ENCODE measurements at places on chromosomes 5 and 9.

GRCh38 chr5:5512543-5512942 lies 90.1 kb downstream of the ICE1 start:
- no peak for DNase-seq

DNA sequence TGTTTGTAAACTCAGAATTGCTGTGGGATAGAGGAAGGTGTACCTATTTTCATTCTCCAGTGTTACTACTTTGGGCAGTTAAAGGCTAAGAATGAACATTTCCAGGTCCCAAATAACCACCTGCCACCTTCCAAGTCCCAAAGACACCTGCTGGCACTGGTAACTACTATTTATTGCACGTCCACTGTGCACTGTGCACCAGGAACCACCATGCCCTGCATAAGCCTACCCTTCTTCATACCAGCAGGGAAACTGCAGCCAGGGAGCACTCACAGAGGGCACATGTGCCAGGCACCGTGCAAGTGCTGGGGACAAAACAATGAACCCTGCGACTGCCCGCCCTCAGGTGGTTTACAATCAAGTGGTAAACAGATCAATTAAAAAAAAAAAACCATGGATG lies 34.9 kb downstream of the RAPGEF1 start:
- DNase-seq = no peak

- DNase-seq = no peak
These were observed 14.8 kb downstream of the BARHL1 start for GRCh38 chr9:132597073-132597775.

GRCh38 chr9:128389395-128390149 lies 18.4 kb downstream of the URM1 start:
- no peak for DNase-seq

GRCh38 chr5:6434731-6435130 lies 13.9 kb upstream of the UBE2QL1 start:
- no peak for DNase-seq

GRCh38 chr5:167985373-167985772 lies 306.1 kb upstream of the WWC1 start:
- no peak for DNase-seq

GRCh38 chr5:157593052-157593757 lies 17.6 kb upstream of the ADAM19 start:
- no peak for DNase-seq

GRCh38 chr9:109428854-109429253 lies 69.3 kb downstream of the PTPN3 start:
- no peak for DNase-seq

DNA sequence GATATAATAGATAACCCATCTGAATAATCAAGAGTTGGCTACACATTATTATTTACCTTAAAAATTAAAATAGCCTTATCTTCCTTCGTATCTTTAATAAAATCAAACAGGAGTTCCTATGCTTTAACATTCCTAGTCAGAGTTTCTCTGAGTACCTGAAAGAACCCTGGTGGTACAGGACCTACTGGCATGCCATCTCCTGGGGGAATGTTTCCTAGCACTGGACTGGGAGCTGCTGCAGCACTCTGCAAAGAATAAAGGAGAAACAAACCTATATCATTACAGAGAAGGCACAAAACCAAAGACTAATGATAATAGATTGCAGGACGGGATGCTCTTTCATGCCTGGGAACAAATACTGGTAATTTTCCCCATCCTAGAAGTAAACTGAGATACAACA lies 119.5 kb upstream of the ACOT12 start:
- DNase-seq = no peak

DNA sequence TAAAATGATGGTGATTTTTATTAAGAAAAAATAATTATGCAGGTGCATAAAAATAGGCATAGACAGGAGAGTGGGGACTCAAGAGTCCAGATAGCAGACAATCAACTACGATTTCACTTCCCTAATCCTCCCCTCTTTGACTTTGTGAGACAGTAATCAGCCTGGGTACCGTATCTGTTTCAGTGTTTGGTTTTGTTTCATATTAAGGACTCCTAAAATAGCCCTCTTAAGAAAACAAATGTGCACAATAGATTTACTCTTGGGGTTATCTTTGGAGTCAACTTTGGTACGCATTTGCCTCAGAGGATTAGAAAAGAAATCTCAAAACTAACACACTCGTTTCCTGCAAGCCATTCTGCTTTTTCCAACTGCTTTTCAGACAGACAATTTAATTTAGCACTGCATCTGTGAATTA lies 96.3 kb downstream of the ZNF608 start:
- DNase-seq = no peak

GRCh38 chr5:31131381-31131891 lies 62.0 kb upstream of the CDH6 start:
- no peak for DNase-seq

GRCh38 chr9:128625391-128626146 lies 31.1 kb downstream of the DYNC2I2 start:
- DNase-seq = no peak

GRCh38 chr9:134995792-134996120 lies 78.0 kb upstream of the FCN1 start:
- DNase-seq = no peak

- no peak for DNase-seq
These were observed 147.0 kb downstream of the CAVIN4 start for GRCh38 chr9:100724886-100725285.

DNA sequence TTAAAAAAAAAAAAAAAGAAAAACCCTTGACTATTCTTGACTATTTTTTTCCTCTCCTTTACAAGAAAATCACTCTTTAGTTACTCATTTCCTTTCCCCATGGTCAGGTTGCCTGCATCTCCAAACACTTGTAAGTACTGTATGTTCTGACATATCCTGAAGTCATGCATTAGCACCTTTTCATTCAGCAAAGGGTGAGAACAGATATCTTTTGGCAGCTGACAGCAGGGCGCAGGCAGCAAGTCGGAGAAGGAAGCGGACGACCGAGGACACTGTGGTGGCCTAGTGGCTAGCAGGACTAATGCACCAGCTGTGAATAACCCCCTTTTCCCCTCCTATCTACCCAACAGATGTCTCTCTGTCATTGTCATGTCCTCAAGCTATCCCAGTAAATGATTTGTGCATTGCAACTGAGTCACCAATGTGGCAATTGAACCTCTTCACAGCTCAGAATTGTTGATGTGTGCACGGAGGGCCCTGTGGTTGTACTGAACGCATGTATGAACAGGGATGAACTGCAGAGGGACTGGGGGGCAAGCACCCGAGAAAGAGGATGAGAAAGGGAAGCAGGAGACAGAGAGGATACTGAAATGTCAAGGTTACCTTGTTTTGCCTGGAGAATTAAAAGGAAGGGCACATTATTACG lies 996.0 kb upstream of the ARRDC3 start:
- DNase-seq = no peak

DNA sequence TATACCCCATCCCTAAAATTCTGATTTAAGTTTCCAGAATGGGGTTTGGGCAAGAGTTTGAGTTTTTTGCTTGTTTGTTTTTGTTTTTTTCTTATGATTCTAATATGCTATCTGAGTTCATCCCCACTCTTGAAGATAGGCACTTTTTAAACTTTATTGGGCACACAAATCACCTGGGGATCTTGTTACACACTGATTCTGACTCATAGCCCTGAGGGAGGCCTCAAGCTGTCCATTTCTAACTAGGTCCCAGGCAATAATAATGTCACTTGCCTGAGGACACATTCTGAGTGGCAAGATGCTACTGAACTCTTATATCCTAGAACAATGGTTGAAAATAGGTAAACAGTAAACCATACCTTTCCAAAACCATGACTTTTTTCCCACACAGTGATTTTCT lies 22.8 kb upstream of the ABLIM3 start:
- DNase-seq = no peak

- no peak for DNase-seq
These were observed 40.4 kb downstream of the GNAQ start for GRCh38 chr9:77991191-77991590.

- no peak for DNase-seq
These were observed 131.0 kb downstream of the ADAMTS16 start for GRCh38 chr5:5270958-5271785.

DNA sequence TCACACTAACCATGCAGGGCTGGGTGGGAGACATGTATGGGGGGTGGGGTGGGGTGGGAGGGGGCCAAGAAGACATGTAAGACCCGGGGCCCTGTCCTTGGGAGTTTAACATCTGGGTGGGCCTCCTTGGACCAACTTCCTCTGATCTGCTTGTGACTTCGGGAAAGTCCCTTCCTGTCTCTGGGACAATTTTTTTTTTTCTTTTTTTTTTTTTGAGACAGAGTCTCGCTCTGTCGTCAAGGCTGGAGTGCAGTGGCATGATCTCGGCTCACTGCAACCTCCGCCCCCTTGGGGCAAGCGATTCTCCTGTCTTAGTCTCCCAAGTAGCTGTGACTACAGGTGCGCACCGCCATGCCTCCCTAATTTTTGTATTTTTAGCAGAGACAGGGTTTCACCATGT lies 23.8 kb upstream of the IER5L start:
- DNase-seq = no peak

DNA sequence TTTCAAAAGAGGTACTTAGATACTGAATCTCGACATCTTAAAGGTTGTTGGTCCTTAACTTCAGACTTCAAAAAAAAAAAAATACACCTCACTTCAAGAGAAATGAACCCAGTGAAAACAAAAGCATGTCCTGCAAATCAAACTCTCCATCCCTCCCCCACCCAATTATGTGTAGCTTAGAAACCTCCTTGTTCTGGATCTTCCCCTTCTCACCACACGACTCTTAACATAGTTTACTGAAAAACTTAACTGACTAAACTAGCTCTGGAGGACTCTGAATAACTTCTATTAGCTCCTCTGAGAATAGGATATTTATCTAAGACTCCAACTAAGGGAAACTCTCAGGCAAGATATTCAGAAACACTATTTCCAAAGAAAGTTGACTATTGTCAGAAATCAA lies 48.7 kb upstream of the HK3 start:
- no peak for DNase-seq

DNA sequence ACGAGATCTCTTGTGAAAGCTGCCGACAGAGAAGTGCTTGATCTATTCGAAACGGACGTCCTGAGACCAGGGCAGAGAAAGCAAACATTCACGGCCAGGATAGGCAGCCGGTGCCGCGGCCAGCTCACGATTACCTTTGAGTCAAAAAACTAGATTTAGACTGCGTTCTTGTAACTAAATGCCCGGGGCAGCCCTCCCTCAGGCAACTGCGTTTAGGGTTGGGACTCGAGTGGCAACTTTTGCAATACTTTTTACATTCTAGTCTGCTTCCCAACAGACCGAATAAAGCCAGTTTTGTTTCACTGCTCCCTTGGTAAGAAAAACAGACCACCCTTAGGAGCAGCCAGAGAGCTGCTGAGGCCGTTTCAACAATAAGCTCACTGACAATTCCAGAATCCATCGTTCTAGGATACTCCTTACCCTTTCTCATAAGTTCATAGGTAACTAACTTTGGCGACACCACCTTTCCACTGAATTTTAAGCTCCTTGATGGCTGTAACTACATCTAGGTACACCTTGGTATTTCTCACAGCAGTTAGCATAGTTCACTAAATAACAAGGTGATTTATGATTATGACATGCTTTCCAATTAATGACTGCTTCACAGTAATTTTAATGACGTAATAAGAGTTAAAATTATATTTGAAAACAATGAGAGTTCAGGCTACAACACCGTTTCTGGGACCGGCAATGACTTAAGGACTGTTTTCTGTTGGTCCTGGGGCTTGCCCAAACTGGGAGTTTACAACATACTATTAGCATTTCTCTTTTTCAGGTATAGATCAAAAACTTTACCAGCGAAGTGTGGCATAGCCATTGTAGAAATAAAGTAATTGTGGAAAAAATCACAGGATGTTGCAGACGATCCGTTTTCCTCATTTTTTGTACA lies 899 bp upstream of the RAPGEF6 start:
- DNase-seq = no peak

GRCh38 chr5:111308951-111309350 lies 84.8 kb downstream of the CAMK4 start:
- no peak for DNase-seq

DNA sequence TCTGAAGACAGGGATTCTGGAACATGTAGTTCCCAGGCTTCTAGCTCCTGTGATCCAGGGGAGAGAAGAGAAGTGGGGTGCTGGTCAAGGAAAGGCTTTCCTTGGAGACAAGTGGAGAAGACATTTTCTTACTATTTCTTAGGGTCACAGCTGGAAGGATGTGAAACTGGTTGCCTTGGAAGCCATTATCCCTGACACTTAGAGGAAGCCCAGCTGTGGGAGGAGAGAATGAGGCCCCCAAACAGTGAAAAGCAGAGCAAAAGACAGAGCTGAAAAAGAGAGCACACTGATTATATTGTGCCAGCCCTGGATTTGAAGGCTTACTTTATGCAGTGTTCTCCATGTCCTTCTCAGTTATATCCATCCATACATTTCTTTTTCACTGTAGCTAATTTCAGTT lies 17.5 kb upstream of the SHB start:
- DNase-seq = no peak

DNA sequence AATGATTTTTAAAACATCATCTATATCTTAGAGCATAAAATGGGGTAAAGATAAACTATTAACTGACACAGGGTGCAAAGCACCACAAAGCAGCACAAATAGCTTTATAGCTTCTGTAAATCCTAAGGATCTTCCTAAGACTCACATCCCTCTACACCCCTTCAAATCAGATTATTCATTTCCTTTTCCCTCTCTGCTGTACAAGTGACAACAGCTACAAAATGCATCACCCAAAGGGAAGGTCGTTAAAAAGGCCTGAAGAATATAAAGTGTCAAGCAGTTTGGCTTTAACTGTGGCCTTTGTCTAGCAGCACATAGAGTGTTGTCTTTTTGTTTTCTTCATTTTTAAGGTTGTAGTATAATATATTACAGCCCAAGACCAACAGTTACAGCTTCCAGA lies 422.1 kb downstream of the PDE4D start:
- no peak for DNase-seq

DNA sequence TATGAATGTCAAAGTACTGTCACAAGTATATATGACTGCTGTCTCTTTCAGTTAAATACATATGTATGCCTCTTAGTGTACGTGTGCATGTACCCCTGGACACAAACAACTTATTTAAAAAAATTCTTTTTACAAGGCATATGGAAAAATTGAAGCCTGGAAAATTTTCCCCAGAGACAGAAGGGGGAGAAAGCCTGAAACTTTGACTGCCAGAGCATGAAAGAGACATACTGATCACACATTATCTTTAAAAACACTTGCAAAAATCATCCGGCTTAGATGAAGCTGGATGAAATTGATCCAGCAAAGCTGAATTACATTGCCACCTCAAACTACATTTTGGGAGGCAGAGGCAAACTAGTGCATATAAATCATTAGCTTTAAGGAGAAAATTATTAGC lies 88.0 kb upstream of the NFIB start:
- DNase-seq = no peak

Measured in stimulated activated CD8-positive, alpha-beta memory T cell treated with anti-CD3 and anti-CD28 coated beads, Interleukin-7, amount 100 ng/mL, for 1 hour (primary cell).